ENCODE measurements at places on chromosomes 7 and 10.

GRCh38 chr7:56125831-56126230 is 9.6 kb upstream of the NUPR2 start:
- DNase-seq = no peak

- DNase-seq = no peak
These were observed 4.4 kb downstream of the DNAJC30 start for GRCh38 chr7:73678862-73679261.

DNA sequence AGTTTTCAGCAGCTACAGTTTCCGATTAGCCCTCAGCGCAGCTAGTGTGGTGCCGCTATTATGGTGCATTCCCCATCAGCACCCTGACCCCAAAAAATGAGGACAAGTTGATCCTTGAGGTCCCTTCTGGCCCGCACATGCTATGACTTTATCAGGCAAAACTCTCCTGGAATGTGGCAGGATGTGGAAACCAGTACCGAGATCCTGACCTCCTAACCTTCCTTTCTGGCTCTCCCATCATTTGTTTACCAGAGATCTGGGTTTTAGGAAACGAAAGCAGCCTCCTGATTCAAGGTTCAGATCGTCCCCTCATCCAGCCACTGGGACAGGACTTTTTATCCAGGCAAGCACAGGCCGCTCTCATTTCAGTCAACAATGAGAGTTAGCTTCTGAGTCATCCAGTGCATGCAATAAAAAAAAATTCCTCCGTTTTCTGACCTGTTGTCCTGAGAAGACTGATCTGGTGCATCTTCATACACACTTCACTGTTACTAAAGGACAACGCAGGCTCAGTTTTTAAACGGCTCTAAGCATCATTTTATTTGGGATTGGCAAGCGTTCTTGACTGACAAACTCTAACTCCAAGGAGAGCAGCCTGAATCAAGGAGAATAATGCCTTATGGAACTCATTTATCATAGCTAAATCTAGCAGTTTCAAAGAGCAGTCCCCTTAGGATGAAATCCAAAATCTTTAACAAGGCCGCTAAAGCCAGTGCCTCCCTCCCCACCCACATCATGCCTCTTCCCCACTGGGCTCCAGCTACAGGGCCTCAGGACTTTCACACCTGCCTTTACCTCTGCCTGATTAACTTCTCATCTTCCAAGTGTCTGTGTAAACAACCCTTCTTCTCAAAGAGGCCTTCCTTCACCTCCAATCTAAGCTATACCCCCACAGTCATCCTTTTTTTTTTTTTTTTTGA is 17.1 kb downstream of the PDLIM1 start:
- peak; percentile 73 for DNase-seq

- no peak for DNase-seq
These were observed 129.3 kb downstream of the GFRA1 start for GRCh38 chr10:116143673-116144222.

Data from HTR-8/SVneo (cell line).